Body of pancreas (tissue), 4 donors: ENCODE measurements at places on chromosomes 16 and 17.
A peak's percentile ranks its signal among the peaks of the same experiment; 100 is the strongest.

DNA sequence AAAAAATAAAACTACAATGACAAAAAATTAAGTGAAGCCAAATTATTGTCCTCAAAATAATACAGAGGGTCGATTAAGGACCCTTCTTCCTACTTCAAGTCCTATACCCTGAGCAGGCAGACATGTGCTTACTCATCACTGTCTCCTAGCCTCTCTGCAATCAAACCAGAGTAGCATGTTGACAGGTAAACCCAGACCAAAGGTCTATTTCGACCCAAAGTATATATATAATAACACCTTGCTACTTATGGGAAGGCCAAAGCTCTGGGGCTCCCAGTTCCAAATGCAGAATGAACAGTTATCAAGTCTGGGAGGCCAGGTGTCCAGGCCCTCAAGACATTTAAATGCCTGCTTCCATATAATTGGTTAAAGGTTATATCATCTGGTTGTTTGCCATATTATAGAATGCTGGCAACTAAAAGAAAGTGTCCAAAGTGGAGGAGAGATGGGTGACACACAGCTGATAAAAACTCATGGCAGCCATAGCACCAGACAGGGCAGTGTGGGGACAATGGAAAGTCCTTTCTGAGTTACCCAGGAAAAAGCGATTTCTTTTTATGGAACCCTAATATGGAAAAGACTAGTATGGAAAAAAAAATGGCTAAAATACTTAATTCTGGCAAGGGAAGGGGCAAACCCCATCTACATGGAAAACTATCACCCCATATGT, 53.6 kb downstream of the N4BP1 start:
- no peak for DNase-seq

DNA sequence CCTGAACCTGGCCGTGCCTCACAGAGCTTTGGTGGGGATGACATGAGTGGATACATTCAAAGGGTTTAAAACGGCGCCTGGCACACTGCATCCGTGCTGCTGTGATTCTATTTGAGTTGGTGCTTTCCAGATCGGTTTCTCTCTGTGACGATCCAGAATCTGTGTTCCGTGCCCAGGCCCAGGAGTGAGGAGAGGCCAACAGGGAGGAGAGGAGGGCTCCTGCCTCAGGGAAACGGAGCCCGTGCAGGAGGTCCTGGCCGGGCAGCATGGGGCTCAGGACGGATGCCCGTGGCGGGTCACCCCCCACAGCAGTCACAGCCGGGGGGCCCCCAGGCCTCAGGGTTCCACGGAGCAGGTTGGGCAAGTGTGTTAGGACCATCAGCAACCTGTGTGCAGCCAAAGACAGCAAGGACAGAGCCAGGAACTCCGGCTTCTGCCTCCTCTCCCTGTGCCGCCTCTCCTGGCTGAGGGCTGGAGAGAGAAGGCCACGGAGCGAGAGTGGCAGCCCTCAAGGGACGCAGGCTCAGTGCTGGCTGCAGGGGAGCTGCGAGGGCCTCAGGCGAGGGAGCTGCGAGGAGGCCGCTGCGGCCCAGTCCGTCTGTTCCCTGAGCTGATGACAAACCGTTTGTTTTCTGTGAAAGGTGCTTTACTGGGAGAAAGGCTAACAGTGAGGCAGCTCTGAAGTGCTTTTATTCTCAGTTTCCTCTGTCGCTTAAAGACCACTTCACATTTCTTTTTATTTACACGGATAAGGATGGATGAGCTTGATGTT, 99.3 kb downstream of the METRNL start:
- peak; percentile 1 for DNase-seq

- DNase-seq = no peak
Observed at GRCh38 chr16:18969855-18970240, 13.9 kb upstream of the TMC7 start.

DNA sequence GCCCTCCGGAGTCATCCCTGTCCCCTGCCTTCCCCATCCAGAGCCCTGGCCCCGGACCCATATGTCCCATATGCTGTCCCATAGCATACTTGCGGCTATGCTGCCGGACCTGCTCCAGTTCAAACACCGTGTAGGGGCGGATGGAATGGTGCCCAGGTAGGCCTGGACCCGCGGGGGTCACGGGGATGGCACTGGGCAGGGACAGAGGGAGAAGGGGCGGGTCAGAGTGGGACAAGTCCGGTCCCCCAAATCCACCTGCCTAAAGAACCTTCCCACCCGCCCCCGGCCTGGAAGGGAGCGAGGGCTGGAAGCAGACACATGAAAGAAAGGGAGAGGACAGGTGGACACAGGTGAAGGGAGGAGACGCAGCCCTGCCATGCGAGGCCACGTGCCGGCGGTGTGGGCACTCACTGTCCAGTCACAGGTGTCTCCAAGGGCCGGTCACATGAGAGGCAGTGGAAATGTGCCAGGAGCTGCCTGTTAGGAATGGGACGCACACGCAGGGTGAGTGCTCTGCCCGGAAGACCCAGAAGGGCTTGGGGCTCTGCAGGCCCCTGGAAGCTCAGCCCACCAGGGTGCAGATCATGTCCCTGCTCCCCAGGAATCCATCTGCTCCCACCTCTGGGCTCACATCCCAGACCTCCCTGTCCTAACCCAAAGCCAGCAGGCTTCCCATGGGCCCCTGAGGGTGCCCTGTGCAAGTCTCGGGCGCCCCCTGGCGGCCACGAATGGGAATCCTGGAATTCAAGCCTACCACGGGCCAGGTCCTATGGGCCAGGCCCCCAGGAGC, 14.0 kb downstream of the UBALD2 start:
- DNase-seq = peak; percentile 93

GRCh38 chr16:5895976-5896375, 798.4 kb upstream of the EEF2KMT start:
- no peak for DNase-seq

- peak; percentile 60 for DNase-seq
Observed at GRCh38 chr17:978103-979093, 1.2 kb downstream of the NXN start.

DNA sequence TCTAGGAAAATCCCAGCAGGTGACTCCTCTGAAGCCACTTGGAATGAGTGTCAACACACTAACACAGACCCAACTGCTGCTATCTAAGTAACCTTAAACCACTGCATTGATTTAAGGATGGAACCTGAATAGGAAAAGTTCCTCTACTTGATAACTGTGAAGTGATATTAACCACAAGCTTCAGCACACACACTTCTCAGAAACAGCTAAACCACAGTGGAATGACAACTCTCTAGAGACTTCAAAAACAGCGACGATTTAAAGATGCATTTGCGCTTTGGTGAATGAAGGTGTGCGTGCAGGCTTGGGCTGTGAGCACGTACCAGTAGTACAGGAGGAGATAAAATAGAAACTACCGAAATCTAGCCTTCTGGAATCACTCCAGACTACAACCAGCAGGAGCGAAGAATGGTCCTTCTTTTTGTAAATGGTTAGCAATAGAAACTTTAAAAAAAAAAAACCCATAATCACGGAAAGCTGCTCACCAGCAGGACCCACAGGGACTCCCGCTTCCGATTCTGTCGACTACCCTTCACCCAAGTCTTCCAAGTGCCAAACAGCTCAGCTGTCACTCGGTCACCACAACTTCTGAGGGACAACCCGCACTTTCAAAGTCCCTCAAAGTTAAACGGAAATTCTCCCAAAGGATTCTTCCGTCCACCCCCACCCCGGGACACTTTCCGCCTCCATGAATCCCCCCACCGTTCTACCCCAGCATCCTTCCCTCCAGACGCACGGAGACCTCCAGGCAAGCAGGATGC, 137.7 kb upstream of the CORO6 start:
- DNase-seq = no peak

GRCh38 chr17:3482852-3483251, 7.1 kb downstream of the ASPA start:
- no peak for DNase-seq

GRCh38 chr16:87538594-87538993, 45.8 kb upstream of the ZCCHC14 start:
- no peak for DNase-seq

- peak; percentile 55 for DNase-seq
Observed at GRCh38 chr17:49694847-49695697, 12.7 kb downstream of the SLC35B1 start.

DNA sequence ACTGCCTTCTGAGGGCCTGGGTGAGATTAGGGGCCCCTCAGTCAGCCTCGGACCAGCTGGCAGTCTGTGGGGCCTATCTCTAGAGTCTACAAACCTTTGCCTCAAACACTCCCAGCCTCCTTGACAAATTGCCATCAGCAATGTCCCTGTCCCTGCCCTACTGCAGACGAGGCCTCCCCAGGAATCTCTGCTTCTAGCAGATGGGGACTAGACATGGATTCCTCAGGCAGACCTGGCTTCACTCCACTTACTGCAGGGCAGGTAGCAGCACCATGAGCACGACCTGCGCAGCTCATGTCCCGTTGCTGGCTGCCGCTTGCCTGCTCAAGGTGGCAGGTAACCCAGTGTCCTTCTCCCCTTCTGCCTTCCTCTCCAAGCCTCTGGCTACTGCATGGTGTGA, 49.1 kb downstream of the PLD6 start:
- DNase-seq = no peak

GRCh38 chr17:33696102-33696501, 403.0 kb upstream of the ASIC2 start:
- no peak for DNase-seq

DNA sequence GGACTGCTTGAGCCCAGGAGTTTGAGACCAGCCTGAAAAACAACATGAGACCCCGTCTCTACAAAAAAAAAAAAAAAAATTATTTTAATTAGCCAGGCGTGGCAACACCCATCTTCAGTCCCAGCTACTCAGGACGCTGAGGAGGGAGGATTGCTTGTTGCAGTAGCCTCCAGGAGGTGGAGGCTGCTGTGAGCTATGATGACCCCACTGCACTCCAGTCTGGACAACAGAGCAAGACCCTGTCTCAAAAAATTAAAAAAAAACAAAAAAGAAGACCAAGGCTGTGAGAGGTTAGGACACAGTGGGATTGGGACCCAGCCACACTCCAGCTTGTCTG, 1.3 kb upstream of the SNAI3 start:
- no peak for DNase-seq

DNA sequence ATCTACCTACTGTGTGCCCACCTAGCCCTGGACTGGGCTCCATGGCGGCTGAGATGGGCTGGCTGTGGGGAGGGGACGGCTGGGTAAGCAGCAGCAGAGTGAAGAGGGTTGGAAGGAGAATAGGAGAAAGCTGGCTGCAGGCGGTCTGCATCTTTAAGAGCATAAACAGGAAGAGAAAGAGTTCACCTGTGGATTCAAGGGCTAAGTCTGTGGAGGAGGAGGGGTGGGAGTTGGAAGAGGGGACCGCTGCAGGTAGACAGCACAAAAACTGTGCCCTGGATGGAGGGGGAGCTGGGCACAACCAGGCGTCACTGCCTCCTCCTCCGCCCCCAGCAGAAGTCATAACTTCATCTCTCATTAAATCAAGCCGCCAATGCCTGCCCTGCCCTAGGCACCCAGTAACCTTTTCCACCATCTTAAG, 677 bp downstream of the SLC13A2 start:
- DNase-seq = no peak

- peak; percentile 88 for DNase-seq
Observed at GRCh38 chr17:1005361-1005946, 8.5 kb downstream of the TIMM22 start.

- DNase-seq = no peak
Observed at GRCh38 chr17:57913575-57914272, 41.5 kb downstream of the CUEDC1 start.

- DNase-seq = peak; percentile 43
Observed at GRCh38 chr17:7261379-7262191, 693 bp downstream of the CLDN7 start.

DNA sequence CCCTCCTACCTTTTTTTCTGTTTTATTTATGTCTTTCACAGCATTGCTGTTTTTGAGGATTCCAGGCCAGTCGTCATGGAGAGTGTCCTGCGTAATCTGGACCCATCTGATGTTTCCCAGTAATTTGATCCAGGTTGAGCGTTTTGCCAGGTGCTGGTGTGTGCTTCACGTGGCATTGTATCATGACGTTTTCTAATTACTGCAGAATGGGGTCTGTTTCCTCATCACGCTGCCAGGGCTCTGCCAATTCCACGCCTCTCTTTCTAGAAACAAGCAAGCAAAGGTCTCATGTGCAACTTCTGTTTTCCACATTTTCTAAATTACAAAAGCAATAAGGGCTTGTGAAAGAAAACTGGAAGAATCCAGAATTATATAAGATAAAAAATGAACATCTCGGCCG, 28.3 kb upstream of the BHLHA9 start:
- peak; percentile 33 for DNase-seq

DNA sequence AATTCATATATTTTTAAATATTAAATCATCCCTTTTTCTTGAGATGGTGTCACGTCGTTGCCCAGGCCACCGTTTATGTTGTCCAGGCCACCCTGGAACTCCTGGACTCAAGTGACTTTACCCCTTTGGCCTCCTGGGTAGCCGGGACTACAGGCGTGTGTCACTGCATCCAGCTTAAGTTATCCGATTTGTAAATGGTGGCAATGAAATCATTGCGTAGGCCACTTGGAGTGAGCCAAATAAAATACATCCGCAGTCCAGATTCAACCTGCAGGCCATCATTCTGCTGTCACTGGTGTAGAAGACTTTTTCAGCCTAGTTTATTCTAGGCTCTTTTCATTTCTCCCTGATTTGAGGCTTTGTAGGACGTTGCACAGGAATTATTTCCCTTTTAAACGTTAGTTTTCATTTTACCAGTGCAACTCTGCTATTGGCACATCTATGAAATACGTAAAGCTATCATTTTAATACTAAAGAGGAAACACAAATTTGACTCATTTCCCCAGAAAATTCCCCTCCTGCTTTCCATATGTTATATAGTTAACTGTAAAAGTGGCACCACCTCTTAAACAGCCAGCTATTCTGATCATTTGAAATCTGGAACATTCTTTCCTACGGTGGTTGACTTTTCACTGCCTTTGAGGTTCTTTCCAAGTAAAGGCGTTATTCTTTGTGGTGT, 449.8 kb downstream of the MAF start:
- no peak for DNase-seq

DNA sequence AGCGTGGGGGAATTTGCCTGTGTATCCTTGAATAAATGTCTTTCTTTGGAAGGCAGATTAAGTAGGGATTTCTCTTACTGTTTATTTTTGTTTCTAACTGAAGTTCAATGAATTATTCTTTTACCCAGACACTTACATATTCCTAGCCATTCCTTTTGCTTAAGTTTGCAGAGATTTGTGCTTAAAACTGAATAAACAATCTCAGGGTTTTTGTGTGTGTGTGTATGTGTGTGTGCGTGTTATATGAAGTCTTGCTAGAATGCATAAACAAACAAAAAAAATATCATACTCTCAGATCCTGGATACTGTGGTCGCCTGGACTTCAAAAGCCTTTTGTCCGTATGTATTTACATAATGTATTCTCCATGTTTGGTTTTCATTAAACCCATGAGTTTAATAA, 672.8 kb downstream of the MAF start:
- DNase-seq = no peak

- DNase-seq = no peak
Observed at GRCh38 chr16:85762970-85763369, 12.1 kb upstream of the C16orf74 start.
